ENCODE measurements at places on chromosomes 16 and 17.

- DNase-seq = no peak
Observed at GRCh38 chr16:90011508-90011819, 7.8 kb downstream of the DBNDD1 start.

GRCh38 chr16:31458073-31458843 is 1.0 kb upstream of the ARMC5 start:
- DNase-seq = no peak

DNA sequence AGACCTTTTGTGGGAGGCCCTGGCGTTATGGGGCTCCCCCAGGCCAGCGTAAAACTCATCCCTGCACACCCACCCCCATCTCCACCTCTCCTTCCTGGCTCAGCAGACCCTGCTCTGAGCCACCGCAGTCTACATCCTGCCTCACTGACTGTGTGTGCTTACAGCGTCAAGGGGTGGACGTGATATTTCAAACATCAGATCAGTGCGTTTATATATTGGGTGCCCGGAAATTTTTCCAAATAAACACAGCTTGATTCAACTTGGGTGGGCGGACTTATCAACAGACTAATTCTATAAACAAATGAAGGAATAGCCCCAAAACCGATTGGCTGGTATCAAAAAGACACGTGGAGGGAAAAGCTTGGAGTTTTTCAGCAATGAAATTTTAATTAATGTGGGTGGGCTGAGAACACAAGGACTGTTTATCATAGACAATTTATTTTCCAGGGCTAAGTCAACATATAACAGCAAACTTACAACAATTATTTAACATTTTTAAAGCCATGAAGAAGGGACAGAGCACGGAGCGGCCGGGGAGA is at the start of gene FOXL1:
Gene FOXL1, plus strand, starts transcription at position 489 of the 539 bp plus-strand sequence. CDS start 175 bp downstream, outside the sequence.
- DNase-seq = no peak

GRCh38 chr17:35073991-35074627 is 10.6 kb upstream of the RFFL start:
- no peak for DNase-seq

GRCh38 chr16:86669937-86670749 is 91.8 kb downstream of the FOXL1 start:
- no peak for DNase-seq

- DNase-seq = no peak
Observed at GRCh38 chr16:84236671-84237070, 3.1 kb downstream of the KCNG4 start.

- peak; percentile 48 for DNase-seq
Observed at GRCh38 chr16:51152691-51153576, 1.9 kb upstream of the SALL1 start.

DNA sequence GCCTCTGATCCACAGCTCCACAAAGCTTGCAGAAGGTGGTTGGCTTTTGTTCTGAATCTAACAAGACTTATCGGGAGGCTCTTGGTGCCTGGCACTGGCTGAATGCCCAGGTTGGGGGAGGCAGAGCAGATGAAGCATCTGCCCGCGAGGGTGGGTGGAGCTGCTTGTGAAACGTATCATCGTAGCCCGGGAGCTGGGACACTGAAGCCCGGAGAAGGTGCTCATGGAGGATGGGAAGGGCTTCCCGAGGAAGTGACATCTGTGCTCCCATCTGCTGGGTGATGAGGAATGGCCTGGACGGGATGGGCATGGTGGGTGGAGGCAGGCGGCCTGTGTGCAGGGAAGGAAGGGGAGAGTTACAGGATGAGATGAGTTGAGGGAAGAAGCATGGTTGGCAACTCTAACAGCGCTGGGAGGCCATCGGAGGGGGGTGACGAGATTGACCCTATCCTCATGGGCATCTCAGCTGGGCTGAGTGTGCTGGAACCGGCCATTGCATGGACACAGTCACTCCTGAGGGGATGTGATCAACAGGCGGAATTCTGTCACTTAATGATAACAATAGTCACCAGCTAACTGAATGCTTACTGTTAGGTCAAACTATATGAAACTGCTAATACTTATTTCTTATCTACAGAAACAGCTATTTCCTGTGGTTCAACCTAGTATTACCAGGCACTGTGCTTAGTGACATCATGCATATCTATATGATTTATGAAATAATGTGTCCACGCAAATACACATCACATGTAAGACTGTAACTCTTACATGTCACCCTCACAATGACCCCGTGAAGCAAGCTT is 102.7 kb downstream of the ABCC6 start:
- peak; percentile 20 for DNase-seq

DNA sequence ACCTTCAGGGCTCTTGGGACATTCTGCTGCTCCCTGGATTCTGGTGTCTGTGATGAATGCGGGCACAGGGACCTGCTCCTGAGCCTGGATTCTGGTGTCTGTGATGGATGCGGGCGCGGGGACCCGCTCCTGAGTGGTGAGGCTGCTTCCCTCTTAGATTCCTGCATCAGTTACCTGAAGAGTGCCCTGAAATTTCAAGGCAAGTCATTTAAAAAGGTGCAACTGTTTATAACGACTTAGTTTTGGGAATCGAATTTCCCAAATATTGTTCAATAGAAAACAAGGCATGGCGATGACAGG is 7.0 kb downstream of the TMEM204 start:
- no peak for DNase-seq

- DNase-seq = no peak
Observed at GRCh38 chr16:11050944-11051343, 106.6 kb downstream of the CLEC16A start.

- no peak for DNase-seq
Observed at GRCh38 chr17:56896217-56896967, 17.5 kb downstream of the TRIM25 start.

GRCh38 chr16:29308644-29309546 is 97.6 kb downstream of the NPIPB11 start:
- DNase-seq = no peak

DNA sequence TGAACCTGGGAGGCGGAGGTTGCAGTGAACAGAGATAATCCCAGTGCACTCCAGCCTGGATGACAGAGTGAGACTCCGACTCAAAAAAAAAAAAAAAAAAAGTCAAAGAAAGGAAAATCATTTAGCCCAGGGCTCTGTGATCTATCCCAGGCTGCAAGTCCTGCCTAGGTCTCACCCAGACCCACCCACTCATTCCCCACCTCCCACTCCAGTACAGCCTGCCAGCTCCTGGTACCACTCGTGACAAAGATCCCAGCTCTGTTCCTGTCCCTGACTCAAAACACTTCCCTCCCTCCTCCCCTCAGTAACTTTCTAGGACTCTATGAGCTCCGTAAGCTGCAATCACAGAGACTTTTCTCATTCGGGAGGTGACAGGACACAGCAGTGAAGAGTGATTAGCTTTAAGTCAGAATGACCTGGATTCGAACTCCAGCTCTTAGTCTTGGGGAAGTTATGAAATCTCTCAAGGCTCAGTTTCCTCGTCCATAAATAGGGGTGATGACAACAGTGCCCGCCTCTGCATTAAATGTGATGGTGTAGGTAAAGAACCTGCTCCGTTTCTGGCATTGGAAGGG is 28.0 kb upstream of the MRPS23 start:
- DNase-seq = no peak

GRCh38 chr17:37839196-37839978 is 84.8 kb upstream of the TBC1D3K start:
- DNase-seq = no peak

GRCh38 chr17:61084260-61084659 is 315.4 kb upstream of the TBX2 start:
- no peak for DNase-seq

DNA sequence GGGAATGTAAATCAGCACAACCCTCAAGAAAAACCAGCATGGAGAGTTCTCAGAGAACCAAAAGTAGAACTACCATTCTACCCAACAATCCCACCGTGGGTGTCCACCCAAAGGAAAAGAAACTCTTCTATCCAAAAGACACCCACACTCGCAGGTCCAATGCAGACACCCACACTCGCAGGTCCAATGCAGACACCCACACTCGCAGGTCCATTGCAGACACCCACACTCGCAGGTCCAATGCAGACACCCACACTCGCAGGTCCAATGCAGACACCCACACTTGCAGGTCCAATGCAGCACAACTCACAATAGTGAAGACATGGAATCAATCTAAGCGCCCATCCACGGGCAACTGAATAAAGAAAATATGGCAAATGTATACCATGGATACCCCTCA is 77.0 kb upstream of the RPH3AL start:
- DNase-seq = no peak

- no peak for DNase-seq
Observed at GRCh38 chr16:14613991-14614390, 16.1 kb downstream of the PARN start.
